ENCODE measurements at places on chromosomes 7 and 10.
A peak's percentile ranks its signal among the peaks of the same experiment; 100 is the strongest.

GRCh38 chr7:54961391-54961790 is 57.4 kb upstream of the EGFR start:
- no peak for DNase-seq

DNA sequence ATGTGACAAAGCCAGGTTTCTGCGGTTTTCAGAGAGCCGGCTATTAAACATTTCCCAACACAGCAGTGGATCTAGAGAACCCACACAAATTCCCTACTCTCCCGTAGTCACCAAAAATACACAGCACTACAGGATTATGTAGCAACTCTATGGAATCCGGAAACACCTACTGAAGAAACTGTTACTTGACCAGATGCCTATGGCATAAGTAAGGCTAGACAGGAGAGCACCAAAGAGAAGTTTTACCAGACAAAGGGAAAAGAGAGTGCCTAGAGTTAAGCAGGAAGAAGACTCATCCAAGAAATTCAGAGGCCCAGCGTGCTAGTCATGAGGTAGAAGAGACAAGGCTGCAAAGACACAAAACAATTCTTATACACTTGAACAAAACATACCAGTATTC is 321.1 kb downstream of the PARD3 start:
- no peak for DNase-seq

- DNase-seq: no peak
Observed at GRCh38 chr10:6936931-6937330, 356.9 kb upstream of the PRKCQ start.

- DNase-seq: no peak
Observed at GRCh38 chr7:72437061-72437585, 25.0 kb upstream of the CALN1 start.

DNA sequence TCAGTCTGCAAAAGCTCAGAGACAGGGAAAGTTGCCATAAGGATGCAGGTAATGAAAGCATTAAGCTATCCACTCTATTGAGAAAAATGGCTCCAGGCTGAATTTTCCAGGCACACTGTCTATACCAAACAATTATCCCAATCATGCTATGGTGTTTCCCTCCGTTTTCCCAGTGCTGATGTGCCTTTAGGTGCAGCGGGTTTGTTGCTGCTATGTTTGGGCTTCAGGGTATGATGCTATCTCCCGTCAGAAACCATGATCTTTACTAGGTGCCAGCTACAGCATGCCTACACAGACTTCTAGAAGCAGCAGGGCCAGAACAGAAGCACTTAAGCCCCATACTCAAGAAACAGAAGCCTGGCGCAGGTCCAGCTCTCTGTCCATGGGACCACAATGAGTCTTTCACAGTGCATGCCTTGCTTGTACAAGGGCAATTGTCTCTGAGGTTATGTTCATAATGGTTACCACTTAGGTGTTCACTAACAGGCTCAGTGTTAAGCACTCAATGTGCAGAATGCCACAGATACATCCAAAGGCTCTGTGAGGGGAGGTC is 19.4 kb downstream of the STEAP1B start:
- no peak for DNase-seq

- DNase-seq: no peak
Observed at GRCh38 chr7:133513608-133514007, 260.7 kb downstream of the EXOC4 start.

DNA sequence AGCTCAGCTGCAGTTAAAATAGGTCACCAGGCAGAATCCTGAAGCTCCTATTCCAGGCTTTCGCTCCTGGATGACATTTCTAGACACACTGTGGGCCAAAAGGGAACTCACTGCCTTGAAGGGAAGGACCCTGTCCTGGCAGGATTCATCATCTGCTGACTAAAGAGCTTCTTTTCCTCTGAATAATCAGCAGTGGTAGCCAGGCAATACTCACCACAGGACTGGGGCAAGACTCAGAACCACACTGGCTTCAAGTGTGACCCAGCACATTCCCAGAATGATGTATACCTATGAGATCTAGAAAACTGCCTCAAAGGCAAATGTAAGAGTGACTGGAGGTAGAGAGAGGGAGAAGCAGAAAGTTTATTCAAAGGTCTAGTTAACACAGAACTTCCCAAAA is 29.5 kb upstream of the EBF3 start:
- no peak for DNase-seq

- no peak for DNase-seq
Observed at GRCh38 chr7:33862946-33863814, 42.2 kb upstream of the BMPER start.

- DNase-seq: no peak
Observed at GRCh38 chr10:102975483-102976379, 57.6 kb downstream of the CNNM2 start.

DNA sequence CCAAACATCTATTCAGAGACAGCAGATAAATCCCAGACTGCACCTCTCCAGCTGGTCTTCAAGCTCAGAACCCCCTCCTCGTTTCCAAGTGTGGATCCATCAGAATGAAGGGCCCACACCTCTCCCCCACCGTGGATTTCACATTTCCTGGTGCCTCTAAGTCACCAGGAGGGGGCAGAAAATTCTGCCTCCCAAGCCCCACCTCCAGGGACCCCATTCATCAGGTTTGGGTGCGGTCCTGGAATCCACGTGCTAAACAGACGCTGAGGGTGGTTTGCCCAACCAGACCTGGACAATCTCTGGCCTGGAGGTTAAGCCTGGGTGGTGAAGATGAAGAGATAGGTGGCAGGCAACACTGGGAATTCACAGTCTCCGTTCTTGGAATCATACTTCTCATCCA is 92.4 kb downstream of the WDR11 start:
- no peak for DNase-seq

DNA sequence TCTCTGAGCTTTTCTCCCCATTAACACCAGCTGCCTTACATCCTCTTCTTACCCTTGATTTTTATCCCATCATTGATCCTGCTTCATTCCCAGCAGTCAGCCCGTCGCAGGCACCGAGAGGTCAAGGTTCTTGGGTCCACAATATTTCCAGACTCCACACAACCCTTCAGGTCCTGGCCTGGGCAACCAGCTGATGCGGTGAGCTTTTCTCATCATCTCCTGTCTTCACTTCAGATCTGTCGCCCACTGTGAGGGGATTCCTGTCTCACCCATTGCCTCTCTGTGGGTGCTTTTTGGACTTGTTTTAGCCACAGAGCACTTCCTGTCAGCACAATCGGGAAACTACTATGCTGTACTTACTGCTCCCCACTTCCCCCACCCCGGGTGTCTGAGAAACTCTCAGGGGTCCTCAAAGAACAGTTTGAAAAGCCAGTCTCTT is 8.4 kb upstream of the PVRIG start:
- no peak for DNase-seq

DNA sequence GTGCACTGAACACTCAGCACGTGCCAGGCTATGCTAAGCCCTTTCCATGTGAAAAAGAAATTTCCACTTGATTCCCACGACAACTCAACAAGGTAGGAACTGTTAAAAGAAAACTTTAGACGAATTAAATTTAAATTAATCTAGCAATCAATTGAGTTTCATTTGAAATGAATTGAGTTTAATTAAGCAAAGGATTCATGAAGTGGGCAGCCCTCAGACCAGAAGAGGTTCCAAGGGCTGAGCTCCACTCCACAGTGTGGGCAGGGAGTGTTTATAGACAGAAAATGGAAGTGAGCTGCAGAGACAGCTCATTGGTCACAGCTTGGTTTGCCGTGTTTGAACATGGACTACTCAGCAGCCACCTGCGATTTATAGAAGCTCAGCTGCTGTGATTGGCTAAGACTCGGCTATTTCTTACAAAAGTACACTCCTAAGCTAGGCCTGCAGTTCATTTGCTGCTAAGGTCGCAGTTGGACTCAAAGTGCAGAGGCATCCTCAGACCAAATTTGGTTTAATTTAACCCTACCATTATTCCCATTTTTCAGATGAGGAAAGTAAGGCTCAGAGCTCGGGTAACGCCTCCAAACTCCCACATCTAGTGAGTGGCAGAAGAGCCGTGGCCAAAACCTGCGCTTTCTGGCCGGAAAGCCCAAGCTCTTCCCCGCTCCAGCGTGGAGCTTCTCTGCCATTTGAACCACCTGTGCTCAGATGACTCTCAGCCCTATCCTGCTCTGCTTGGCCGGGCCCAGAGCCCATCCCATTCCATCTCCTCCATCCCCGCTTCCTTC is 24.9 kb downstream of the CALML3 start:
- DNase-seq: no peak

- DNase-seq: peak; percentile 47
Observed at GRCh38 chr10:110225756-110226542, 18.5 kb downstream of the MXI1 start.

DNA sequence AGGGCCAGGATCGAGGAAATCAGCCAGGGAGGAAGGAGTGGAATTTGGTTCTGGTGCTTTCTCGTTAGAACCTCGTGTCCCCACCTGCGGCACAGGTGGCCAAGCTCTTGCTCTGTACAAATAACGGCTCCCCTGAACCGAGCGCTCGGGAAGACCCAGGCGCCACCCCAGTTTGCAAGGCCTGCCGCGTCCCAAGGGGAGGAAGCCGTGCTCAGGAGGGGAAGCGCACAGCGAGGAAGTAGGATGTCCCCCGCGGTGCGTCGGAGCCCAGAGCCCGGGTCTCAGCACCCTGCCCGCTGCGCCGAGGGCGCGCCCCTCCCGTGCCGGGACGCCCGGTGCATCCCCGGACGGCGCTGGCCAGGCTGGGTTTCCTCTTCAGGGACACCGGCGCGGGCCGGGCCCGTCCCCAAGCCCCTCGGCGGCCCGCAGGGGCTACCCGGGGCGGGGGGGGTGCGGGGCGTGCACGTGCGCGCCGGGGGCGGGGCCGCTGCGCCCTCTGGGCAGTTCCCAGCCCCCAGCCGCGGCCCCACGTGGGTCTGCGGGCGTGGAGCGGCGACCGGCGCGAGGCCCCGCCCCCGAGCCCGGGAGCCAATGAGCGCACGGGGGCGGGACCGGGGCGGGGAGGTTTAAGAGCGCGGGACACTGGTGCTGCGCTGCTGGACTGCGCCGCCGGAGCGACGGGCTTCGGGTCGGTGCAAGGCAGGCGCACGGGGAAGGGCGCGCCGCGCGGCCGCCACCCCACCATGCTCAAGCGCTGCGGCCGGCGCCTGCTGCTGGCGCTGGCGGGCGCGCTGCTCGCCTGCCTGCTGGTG is at the start of gene LFNG:
Gene LFNG (plus strand): TSS at position 656 of the 812 bp plus-strand sequence. CDS start 88 bp downstream, at position 744.
- DNase-seq: no peak

DNA sequence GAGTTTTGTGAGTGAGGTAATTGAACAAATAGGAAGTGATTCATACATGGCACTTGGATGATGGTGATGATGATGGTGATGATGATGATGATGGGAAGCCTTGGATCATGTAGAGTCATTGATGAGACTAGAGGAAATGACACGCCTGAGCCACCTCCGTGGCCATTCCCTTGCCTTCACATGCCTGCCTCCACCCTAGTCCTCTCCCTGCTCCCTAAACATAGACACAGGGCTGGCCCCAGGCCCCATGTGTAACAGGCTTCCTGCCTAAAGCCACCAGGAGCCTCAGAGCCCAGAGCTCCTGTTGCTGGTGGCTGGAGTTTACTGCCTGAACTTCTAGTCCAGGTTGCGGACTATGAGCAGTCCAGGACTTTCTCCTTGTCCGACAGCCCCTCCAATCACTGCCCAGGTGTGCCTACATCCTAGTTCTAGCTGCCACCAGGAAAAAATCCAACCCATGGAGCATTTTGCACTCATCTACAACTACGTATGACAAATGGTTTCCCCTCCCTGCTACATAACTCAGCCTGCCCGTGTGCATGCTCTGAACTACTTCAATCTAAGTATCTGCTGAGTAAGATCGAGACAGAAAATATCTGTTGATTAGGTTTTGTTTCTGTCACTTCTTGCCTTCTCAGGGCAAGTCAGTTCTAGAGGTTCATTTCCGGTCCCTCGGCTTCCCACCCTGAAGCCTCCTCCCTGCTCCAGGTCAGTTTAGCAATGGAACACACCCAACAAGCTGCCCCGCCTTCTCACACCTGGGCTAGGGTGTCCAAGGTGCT is 35.5 kb upstream of the KDM7A start:
- DNase-seq: no peak

DNA sequence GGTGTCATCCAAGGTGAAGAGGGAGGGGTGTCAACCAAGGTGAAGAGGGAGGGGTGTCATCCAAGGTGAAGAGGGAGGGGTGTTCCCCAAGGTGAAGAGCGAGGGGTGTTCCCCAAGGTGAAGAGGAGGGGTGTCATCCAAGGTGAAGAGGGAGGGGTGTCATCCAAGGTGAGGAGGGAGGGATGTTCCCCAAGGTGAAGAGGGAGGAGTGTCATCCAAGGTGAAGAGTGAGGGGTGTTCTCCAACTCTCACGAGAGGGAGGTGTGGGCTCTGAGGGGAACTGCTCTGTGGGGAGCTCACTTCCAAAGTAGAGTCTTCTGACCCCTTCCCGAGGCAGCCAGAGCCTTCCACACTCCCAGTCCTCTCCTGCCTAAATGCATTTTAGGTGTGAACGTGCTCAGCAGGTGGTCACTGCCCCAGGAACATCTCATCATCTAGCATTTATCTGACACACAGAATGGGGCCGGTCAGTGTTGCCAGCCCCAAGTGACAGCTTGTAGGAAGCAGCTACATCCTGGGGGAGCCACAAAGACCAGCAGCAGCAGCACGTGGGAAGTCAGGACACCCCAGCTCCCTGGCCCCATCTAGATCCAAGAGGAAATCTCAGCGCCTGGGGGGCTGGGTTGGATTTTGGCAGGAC is 323.8 kb downstream of the GLRX3 start:
- DNase-seq: no peak

- DNase-seq: no peak
Observed at GRCh38 chr10:9096288-9096687, 1041.8 kb downstream of the GATA3 start.

DNA sequence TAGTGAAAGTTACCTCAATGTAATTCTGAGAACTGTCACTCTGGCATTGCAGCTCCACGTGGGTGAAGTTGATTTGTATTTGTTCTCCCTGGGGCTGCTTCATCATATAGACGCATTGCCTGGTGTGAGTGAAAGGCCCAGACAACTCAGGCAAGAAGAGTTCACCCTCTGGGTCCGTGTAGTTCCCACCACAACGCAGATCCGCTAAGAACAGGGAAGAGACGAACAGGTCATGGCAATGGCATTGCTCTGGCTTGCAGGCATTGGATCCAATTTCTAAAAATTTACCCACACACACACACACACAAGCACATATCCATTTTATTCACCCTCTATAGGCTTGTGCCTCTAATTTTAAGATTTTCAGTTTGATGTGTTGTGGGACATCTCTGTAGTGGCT is 45.4 kb downstream of the CUBN start:
- DNase-seq: no peak

DNA sequence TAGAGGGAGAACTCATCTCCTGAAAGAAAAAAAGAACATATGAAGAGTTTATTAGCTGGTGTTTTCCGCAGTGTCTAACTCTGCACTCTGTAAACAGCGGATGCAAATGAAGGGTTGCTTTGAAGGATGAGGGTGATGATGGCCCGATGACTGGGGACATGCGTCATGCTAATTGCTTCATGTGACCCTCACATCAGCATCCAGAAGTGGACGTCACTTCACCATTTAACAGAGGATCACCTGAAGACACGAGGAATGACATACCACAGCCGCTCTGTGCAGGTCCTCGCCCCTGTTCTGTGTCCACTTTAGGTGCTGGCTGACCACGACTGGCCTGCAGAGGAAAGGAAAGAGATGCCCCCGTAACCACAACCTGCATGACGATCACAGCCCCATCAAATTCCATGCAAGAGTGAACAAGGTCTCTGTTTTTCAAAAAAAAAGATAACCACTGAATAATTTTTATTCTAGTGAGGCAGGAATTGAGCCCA is 82.9 kb downstream of the KLF6 start:
- DNase-seq: no peak

- DNase-seq: no peak
Observed at GRCh38 chr10:10960534-10960933, 57.1 kb upstream of the CELF2 start.

All from thoracic aorta (tissue), 2 donors.